ENCODE measurements at places on chromosomes 3 and 15. TPM values are rescaled to one million over a fixed set of nuclear protein-coding genes. Genes with fewer than 3 reads are reported as not detected.

MYO5C gene
- 0.53 TPM for total RNA-seq

DNAJC13 gene
- 14.3 TPM for total RNA-seq

MINAR1 gene
- total RNA-seq, result 0.11 TPM

KBTBD8 gene
- 7.1 TPM for total RNA-seq

TMEM212 gene
- total RNA-seq, result not detected

CYP11A1 gene
- total RNA-seq, result not detected

SYNPR gene
- not detected for total RNA-seq

SLC9A9 gene
- total RNA-seq, result 12.2 TPM

SLC51B gene
- total RNA-seq, result not detected

GRCh38 chr3:61564395-61565059 lies 3.2 kb downstream of the PTPRG start:
- H3K27me3 ChIP-seq, result peaks cover 39% of the 10 kb centered on the region
- H3K27ac ChIP-seq, result no peak overlapping the region
- H3K36me3 ChIP-seq, result no peaks in the 10 kb centered on the region
- H3K4me1 ChIP-seq, result peaks cover 10% of the 10 kb centered on the region

- H3K36me3 ChIP-seq, result peaks cover 49% of the 10 kb centered on the region
- H3K27ac ChIP-seq, result no peak overlapping the region
- H3K27me3 ChIP-seq, result no peaks in the 10 kb centered on the region
- H3K4me3 ChIP-seq, result no peak overlapping the region
Observed at GRCh38 chr15:63264688-63265293, 12.6 kb upstream of the APH1B start.

GRCh38 chr3:141352262-141352984 lies 15.9 kb upstream of the ZBTB38 start:
- H3K36me3 ChIP-seq, result no peaks in the 10 kb centered on the region
- no peaks in the 10 kb centered on the region for H3K4me1 ChIP-seq
- H3K4me3 ChIP-seq, result no peak overlapping the region
- no peak for DNase-seq
- no peaks in the 10 kb centered on the region for H3K27me3 ChIP-seq

DNA sequence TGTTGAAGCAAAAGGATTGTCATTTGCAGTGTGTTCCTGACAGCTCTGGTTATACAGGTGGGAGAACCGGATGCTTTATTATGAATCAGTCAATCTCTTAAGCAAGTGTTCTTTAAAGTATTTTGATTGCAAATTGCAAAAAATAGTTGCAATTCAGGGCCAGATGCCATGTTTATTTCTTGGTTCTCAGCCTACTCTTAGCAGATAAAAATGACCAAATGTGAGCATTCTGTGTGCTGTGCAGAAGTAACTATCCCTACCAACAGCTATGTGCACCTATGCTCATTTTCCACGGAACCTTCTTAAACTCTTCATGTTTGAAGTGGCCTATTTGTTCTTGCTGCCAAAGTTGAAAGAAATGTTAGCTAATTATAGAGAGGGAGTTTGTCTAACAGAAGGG lies 262.3 kb upstream of the RASGRP1 start:
- H3K27me3 ChIP-seq, result peaks cover 11% of the 10 kb centered on the region
- DNase-seq, result no peak
- H3K27ac ChIP-seq, result no peak overlapping the region
- H3K36me3 ChIP-seq, result no peaks in the 10 kb centered on the region
- no peaks in the 10 kb centered on the region for H3K4me1 ChIP-seq

DNA sequence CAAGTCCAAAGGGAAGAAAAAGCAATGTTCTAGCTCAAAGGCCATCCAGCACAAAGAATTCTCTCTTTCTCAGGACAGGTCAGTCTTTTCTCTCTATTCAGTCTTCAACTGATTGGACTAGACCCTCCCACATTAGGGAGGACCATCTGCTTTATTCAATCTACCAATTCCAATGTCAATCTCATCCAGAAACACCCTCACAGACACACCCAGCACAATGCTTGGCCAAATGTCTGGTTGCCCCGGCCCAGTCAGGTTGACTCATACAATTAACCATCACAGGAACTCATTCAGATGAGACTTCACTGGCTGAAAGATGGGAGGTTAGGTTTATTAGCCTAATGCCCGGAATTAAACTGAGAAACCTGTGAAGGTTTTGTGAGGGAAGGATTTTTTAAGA lies 32.4 kb downstream of the ACAN start:
- H3K27ac ChIP-seq, result no peak overlapping the region
- DNase-seq, result no peak
- no peaks in the 10 kb centered on the region for H3K36me3 ChIP-seq
- H3K4me3 ChIP-seq, result no peak overlapping the region
- H3K4me1 ChIP-seq, result peaks cover 5% of the 10 kb centered on the region

DNA sequence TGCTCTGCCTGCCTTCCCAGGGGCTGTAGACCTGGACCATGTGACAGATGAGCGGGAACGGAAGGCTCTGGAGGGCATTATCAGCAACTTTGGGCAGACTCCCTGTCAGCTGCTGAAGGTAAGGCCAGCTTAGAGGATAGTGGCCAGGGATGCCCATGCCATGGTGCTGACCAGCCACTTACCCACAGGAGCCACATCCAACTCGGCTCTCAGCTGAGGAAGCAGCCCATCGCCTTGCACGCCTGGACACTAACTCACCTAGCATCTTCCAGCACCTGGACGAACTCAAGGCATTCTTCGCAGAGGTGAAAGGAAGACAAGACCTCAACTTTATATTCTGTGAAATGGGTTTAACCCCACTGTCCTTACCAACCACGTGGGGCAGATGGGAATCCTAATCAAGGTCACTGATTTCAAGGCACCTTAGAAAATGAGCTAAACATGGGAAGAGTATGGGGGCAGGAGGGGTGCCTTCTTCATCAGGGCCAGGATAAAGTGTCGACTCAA lies 26.7 kb downstream of the NBEAL2 start:
- peaks cover 77% of the 10 kb centered on the region for H3K36me3 ChIP-seq
- H3K4me1 ChIP-seq, result peaks cover 12% of the 10 kb centered on the region
- H3K4me3 ChIP-seq, result no peak overlapping the region
- H3K27me3 ChIP-seq, result no peaks in the 10 kb centered on the region

DNA sequence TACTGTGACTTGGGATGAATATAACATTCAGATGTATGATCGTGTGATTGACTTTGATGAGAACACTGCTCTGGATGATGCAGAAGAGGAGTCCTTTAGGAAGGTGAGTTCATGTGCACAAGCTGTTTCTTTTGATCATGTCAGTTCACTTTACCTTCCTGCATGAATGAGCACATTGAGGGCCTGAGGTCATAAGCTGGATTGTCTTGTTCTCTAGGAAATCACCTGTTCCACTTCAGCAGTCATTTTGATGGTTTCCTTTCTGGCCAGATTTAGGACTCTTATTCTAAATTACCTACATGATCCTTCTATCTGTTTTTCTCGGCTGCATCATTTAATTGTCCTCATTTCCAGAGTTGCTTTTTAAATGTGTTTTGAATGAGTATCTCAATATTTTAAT lies 4.1 kb downstream of the RCN2 start:
- H3K27ac ChIP-seq, result no peak overlapping the region
- H3K27me3 ChIP-seq, result no peaks in the 10 kb centered on the region
- DNase-seq, result no peak
- peaks cover 6% of the 10 kb centered on the region for H3K4me1 ChIP-seq
- H3K36me3 ChIP-seq, result peaks cover 20% of the 10 kb centered on the region

DNA sequence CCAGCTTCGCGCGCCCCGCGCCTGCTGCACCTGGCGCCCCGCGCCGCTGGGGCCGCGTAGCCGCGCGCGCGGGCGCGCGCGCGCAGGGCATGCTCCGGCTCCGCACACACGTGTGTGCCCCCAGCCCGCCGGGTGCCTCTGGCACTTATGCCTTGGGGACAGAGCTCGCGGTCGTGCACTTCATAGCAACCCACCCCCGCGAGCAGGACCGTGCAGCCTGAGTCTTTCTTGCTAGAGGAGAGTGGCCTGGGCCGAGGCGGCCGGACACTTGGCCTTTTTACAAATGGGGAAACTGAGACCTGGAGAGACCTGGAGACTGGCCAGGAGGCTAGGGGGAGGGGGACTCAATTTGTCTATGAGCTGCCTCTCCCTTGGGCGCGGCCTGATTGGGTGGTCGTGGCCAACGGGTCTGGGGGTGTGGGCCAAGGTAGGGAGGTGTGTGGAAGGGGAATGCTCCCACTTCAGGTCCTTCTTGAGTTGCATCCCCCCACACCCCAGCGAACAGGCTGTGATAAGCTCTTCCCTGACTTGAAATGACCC lies 562 bp downstream of the NBEAL2 start:
- H3K4me1 ChIP-seq, result peaks cover 87% of the 10 kb centered on the region
- H3K27me3 ChIP-seq, result no peaks in the 10 kb centered on the region
- peak overlapping the region; percentile 57 for H3K27ac ChIP-seq
- peaks cover 6% of the 10 kb centered on the region for H3K36me3 ChIP-seq
- no peak for DNase-seq
- peak overlapping the region; percentile 82 for H3K4me3 ChIP-seq

DNA sequence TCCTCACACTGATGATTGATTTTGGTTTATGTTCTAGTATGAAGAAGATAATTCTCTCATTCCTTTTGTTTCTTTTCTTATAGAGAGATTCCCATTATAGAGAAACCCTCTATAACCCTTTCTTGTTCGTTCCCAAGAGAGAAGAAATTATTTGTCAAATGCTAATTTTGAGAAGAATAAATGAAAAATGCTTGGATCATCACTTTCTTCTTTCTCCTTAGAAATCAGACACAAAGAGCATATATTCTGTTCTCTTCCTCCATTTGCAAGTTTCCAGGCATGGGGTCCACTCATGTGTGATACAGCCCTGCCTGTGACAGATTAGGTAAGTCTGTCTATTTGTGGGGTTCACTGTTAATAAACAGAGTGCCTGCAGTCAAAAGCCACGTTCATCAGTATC lies 222.6 kb upstream of the NECTIN3 start:
- H3K36me3 ChIP-seq, result no peaks in the 10 kb centered on the region
- no peak overlapping the region for H3K4me3 ChIP-seq
- H3K4me1 ChIP-seq, result no peaks in the 10 kb centered on the region
- H3K27me3 ChIP-seq, result no peaks in the 10 kb centered on the region

DNA sequence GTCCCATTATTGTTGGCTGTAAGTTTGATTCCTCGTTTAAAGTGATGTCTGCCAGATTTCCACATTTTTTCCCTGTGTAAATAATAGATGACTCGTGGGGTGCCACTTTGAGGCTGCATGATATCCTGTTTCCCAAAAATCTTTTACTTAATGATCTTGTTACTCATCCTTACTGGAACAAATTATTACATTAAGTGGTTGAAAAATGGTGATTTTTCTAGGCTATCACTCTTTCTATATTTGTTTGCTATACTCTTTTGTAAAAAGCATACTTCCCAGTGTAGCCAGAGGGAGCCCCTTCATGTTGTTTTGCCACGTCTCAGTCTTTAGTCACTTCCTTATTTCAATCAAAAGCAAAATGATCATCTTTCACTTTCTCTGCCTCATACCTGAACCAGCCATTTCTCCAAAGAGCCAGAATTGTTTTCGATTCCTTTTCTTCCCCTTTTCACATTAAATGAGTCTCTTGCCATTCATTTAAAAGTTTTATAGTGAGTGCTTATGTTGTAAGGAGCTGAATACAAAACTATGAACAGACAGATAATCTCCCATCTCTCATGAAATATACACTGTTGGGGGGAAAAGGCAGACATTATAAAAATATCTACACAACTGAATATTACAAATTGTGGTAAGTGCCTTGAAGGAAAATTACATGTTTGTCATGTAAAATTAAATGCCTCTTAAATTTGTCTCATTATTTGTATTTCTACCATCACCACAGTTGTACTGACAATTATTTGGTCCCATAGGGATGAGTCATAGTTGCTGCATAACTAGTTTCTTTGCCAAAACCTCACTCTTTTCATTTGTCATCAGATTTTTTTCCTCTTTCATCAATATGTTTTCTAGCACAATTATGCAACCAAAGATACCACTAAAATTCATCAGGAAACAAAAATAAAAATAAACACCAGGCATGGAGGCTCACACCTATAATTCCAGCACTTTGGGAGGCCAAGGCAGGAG lies 41.5 kb downstream of the ADGRG7 start:
- no peak overlapping the region for H3K27ac ChIP-seq
- DNase-seq, result no peak
- no peaks in the 10 kb centered on the region for H3K4me1 ChIP-seq

- H3K4me1 ChIP-seq, result no peaks in the 10 kb centered on the region
- no peaks in the 10 kb centered on the region for H3K36me3 ChIP-seq
- H3K4me3 ChIP-seq, result no peak overlapping the region
- no peak overlapping the region for H3K27ac ChIP-seq
- no peak for DNase-seq
- H3K27me3 ChIP-seq, result no peaks in the 10 kb centered on the region
Observed at GRCh38 chr3:168877899-168878298, 782.2 kb upstream of the GOLIM4 start.

- H3K27ac ChIP-seq, result no peak overlapping the region
- H3K27me3 ChIP-seq, result peaks cover 14% of the 10 kb centered on the region
- DNase-seq, result no peak
- H3K36me3 ChIP-seq, result no peaks in the 10 kb centered on the region
- no peaks in the 10 kb centered on the region for H3K4me1 ChIP-seq
- no peak overlapping the region for H3K4me3 ChIP-seq
Observed at GRCh38 chr15:62850318-62850717, 192.2 kb upstream of the TPM1 start.

- no peaks in the 10 kb centered on the region for H3K36me3 ChIP-seq
- H3K27ac ChIP-seq, result no peak overlapping the region
- H3K4me1 ChIP-seq, result no peaks in the 10 kb centered on the region
- H3K4me3 ChIP-seq, result no peak overlapping the region
- DNase-seq, result no peak
Observed at GRCh38 chr3:81592101-81592500, 169.3 kb downstream of the GBE1 start.

DNA sequence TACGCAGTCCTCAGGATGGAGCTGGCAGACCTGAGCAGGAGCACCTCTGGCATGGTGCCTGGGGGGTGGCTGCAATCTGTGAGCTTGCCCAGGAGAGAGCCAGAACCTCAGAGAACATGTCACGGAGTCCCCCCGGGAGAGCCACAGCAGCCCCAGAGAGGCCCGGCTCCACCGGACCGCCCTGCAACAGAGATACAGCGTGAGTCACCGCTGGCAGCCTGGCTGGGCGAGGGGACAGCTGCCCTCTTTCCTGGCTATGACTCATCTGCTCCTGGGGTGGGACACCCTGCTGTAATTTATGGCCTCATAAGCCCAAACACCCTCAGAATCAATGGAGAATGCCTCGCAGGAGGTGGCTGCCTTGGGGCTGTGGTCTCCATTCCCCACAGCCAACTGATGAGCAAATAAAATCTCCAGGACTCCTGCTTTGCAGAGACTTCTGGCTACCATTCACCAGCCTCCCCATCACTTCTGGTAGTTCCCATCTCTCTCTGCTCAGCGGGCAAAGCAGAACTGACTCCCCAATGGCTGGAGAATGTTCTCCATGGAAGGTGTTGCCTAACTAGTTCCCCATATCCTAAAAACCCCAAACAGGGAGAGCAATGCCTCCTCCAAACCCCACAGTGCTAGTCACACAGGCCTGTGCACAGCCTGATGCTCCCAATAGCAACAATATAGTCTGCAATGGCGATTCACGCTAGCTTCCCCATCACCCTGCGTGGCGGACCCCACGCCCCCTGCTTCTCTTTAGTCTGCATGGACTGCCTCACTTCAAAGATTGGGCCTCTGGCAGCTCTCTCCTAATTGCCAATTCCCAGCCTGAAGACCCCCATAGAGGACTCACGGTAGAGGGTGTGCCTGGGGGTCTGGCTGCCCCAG lies 21.6 kb downstream of the ACSBG1 start:
- H3K27me3 ChIP-seq, result no peaks in the 10 kb centered on the region
- no peak overlapping the region for H3K27ac ChIP-seq
- no peak for DNase-seq
- no peak overlapping the region for H3K4me3 ChIP-seq
- H3K4me1 ChIP-seq, result no peaks in the 10 kb centered on the region
- no peaks in the 10 kb centered on the region for H3K36me3 ChIP-seq
